ENCODE measurements at places on chromosomes 7 and 10.

DNA sequence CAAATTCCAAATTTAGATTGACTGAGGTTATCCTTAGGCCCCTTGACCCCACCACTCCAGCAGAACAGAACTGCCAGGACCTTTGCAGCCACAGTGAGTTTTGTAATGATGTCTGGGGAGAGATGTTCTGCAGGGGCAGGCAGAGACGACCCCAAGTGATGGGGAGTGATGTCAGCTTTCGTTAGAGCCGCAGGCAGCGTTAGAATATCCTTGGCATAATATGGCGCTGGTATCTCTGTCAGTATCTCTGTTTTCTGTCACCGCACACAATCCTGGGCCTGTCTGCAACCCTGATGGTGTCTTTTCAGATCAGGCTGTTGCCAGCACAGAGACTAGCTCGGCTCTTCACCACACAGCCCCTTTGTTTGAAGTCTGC is 1083.6 kb downstream of the KCNMA1 start:
- DNase-seq = no peak

DNA sequence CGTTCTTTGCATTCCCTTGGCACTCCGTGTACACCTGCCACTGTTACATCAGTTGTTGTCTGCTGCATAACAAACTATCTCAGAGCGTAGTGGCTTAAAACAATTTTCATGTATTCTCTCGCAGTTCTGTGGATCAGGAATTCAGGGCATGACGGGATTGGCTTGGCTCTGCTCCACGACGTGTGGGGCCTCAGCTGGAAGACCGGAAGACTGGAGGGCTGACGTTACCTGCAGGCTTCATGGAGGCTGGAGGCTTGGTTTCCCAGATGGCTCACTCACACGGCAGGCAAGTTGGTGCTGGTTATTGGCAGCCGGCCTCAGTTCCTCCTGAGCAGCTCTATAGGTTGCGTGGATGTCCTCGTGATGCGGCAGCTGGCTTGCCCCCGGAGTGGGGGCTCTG is 25.5 kb downstream of the NYAP1 start:
- DNase-seq = no peak

GRCh38 chr7:13189668-13190067 is 502.2 kb downstream of the ARL4A start:
- DNase-seq = no peak

- DNase-seq = no peak
Observed at GRCh38 chr7:106840342-106840741, 24.7 kb upstream of the PIK3CG start.

- DNase-seq = no peak
Observed at GRCh38 chr7:29471444-29472138, 92.0 kb upstream of the PRR15 start.

DNA sequence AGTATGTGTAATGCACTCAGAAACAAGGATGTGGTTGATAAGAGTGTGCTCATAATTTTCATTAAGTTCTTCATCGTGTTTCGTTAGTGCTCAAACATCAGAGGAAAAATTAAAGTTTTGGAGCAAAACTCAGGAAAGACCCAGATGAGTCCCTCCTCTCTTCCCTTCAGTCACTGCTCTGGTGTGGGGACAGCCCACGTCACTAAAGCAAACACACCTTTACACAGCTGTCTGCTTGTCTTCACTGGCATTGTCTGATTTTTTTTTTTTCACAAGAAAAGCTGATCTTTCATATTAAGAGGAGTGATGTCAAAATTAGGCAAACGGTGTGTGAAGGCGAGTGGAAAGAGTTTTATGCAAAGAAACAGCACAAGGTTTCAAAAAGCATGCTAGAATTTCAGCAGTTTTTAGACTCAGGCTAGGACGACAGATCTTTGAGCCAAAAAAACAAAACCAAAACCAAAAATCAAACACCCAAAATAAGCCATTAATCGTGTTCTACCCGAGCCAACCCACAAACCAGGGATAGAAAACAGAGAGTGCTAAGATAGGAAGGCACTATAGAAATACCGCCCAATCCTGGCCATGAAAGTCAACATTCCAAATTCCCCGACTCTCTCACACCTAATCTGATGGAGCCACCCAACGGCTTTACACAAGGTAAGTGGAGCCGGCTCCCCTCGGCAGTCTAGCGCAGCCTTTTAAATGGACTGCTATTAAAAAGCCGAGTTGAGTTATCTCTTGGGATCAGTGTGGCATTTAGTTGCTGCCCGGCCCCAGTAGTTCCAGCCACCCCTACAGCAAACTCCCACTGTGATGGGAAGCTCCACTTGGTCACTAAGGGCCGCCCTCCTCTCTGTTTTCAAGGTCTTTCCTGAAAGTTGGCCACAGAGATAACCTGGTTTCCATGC is 27.9 kb upstream of the GATA3 start:
- DNase-seq = no peak

DNA sequence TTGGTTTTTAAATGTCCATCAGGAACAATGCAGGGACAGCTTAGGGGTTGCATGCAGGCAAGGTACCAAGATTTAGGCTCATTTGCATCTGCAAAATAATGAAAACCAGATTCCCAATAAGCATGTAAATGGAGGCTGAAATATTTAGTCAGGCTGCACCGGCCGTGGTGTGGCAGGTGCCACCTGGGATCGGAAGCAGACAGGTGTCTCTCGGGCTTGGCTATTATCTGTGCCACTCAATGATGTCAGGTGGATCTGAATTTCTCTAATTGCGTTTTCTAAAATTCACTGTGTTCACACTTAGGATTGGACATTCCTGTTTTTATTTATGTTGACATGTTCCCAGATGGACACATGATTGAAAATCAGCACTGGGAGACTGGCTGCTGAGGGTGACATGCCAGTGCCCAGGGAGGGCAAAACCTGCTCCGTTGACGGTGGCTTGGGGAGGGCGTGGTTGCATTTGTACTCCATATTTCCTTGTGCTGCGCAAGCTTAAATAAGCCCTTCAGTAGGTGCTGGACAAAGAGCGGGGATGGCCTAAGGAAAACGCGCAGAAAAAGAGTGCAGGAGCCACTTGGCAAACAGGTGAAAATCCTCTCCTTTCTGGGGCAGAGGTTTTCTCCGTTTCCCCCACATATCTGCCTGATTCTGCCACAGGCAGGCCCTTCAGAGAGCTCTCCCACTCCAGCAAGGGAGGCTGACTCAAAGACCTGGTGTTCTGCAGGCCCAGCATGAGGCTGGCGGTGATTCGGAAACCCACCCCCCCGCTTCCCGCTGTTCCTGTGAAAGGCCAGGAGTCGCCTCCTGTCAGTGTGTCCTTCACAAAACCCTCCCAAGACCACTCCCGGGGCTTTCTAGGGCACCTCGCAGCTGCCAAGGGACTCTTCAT is 142.5 kb downstream of the WDR37 start:
- no peak for DNase-seq

- DNase-seq = no peak
Observed at GRCh38 chr7:35820858-35821257, 20.0 kb downstream of the SEPTIN7 start.

DNA sequence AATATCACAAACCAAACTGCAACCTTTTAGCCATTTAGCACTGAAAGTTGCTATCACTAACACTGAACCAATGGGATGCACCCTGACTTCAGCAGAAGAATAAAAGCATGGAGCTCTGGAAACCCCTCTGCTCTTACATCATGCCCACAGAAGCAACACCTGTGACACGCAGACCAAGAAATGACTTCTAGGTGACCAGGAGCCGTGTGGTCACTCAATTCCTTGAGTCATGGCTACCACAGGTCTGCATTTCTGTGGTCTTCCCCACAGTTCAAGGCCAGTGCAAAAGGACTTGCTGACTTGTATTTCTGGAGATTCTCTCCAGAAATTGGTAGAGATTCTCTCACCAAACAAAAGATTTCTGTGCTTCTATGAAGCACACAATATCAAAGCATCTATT is 38.3 kb downstream of the NRCAM start:
- DNase-seq = no peak

- DNase-seq = no peak
Observed at GRCh38 chr10:127836966-127837365, 55.8 kb downstream of the CLRN3 start.

DNA sequence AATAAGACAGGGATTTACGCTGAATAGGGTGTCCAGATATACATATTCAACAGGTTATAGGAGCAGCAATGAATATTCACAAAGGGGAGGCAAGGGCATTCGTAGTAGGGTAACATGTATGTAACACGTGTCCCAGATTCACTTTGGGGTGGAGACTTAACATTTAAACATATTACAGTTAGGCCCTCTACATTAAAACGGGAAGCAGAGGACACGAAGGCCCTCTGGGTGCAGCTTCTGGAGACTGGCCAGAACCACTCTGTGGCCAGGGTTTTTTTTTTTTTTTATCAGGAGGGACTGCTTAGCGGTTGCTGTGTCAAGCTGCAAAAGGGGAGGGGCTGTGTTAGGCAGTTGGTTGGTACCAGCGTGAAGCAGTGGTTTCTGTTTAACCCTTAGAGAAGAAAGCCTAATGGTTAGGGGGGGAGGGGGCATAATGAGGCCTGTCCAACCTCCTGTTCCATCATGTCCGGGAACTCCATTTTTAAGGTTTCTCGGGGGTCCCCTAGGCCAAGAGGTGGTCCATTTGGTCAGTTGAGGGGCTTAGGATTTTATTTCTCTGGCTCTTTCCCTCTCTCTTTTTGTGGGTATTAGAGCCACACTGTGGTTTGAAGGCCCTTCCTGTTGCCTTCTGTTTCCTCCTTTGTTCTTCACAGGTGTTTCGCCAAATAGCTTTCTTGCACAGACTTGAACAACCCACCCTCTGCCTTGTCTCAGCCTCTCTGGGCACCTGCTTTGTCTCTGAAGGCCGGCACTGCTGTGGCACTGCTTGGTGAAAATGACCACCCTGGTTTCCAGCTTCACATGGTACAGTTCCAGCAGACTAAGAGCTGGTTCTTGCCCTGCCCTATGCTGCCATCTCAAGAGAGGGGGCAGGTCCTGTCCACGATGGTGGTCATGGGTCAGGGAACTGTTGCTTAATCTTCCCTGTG is 26.4 kb downstream of the PRF1 start:
- DNase-seq = no peak

DNA sequence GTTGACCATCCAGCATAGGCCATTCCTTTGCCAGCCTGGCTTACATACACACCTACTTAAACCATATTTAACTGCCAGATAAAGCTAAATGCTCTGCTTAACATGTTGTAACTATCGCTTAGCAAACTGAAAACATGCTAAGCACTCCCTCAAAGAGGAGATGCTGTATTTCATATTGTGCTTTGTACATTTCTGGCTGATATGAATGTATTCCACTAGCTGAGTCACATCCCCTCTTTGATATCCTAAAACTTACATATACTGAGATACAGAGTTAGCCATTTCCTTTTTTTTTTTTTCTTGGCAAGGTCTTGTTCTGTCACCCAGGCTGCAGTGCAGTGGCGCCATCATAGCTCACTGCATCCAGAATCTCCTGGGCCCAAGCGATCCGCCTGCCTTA is 99.4 kb downstream of the TPST1 start:
- no peak for DNase-seq

DNA sequence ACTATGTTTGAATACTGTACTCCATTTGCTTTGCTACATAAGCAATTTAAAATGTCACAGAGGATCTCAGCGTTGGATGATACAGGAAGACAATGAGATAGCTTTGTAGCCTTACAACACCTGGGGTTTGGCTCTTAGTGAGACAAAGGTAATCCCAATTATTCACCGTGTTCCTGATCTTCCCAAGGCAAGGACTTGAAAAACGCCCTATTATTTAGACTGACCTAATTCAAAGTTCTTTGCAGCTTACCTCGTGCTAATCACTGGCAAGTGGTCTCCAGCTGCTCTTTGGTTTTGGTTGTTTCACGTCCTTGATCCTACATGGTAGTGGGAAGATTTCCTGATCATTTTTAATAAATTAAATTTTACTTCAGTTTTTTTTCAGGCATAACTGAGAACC is 23.0 kb upstream of the C7orf33 start:
- DNase-seq = no peak

DNA sequence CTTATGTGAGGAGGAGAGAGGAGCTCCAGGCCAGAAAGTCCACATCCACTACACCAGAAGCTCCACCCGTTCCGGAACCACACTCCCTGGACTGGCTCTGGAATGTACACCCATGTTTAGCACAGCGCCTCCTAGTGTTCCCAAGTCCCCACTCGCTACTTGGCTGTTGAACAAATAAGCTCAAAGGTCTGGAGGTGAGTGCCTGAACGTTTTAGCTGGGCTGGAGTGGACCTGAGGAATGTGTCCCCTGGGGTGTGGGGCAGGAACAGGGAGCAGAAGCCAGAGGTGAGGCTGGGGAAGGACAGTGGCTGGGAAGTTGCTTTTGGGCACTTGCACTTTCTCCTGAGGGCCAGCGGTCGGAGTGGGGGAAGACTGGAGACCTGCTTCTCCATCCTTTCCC is 164.1 kb upstream of the CDCA7L start:
- DNase-seq = no peak
